EL (cell line): ENCODE measurements at places on chromosomes 5 and 9.
A peak's percentile ranks its signal among the peaks of the same experiment; 100 is the strongest.

GRCh38 chr5:173333925-173334661 is 5.9 kb upstream of the STC2 start:
- peak; percentile 83 for DNase-seq

DNA sequence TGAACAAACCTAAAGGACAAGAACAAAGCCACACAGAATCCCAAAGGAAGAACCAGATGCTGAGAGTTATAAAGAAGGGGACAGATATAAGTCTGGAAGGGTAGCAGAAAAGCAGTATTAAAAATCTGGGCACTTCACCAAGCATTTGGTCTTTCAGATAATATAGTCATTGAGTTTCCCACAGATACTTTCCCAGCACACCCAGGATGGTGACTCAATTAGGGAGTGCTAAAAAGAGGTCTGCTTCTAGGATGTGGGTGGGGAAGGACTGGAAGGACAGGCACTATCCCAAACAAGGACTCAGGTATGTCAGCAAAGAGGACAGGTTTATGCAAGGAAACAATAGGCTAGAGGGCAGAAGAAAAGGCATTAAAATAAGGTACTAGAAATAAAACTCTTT is 59.3 kb downstream of the DIAPH1 start:
- peak; percentile 37 for DNase-seq

DNA sequence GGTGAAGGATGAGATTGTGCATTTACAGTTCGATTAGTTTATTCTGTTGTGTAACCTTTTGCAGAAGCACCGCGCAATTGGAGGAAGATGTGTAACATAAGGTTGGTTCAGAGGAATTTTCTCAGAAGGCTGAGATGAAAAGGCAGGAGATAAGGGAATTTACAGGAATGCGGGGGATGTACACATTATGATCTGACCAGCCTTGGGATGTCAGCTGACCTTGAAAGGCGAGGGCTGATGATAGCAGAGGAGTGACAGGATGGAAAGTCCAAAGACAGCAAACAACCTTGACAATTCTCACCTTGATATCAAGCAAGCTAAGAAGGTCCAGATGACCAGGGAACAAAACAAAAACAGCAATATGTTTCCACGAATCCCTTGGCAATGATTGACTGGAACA is 88.8 kb downstream of the OTULIN start:
- no peak for DNase-seq

GRCh38 chr9:18971404-18971803 is 61.6 kb downstream of the SAXO1 start:
- DNase-seq: no peak

DNA sequence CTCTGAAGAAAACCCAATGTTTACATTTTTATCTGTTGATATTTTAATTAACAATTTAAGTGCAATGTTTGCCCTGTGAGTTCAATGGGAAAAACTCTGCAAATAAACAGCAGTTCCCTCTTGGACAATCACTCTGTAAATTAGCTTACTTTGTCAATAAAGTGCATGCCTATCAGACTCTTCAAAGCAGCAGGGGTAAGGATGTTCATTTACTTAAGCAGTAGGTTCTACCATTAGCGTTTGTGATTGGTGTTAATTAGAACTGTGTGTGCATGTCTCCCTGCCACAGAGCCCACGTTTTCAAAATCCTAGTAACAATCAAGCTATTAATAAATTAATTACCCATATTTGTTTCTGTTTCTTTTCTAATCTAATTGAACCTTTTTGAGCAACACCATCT is 1921.6 kb upstream of the WWC1 start:
- no peak for DNase-seq

DNA sequence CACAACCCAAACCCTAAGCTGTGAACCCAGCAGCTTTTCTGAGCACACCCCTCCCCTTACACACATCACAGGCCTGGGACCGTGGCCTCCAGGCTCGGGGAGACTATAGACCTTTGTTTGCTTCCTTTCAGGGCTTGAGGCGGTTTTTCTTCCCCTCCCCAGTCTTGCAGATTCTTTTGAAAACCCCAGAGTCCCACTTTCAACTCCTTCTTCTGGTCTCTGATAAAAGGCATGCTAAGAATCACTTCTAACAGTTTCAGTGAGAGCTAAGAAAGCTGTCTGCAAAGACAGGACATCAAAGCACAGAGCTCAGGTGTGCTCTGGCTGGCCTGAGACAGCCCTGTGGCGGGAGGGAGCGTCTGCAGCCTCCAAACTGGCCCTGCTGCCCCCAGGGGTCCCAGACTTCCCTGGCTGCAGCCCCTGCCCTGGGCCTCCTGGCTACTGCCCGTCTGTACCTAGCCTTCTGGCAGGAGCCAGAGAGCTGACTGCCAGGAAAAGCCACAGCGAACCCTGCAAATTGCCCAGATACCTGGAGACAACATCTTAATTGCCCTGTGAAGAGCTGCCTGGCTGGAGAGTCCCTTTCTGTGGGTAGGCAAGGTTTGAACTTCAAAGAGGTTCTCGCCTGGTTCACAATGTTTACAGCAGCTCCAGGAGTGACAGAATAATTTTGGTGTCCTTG is 138.9 kb downstream of the GADD45G start:
- DNase-seq: no peak

- DNase-seq: no peak
Observed at GRCh38 chr9:134553996-134554372, 87.6 kb upstream of the COL5A1 start.
